ENCODE measurements at places on chromosomes 16 and 17.
A peak's percentile ranks its signal among the peaks of the same experiment; 100 is the strongest.

DNA sequence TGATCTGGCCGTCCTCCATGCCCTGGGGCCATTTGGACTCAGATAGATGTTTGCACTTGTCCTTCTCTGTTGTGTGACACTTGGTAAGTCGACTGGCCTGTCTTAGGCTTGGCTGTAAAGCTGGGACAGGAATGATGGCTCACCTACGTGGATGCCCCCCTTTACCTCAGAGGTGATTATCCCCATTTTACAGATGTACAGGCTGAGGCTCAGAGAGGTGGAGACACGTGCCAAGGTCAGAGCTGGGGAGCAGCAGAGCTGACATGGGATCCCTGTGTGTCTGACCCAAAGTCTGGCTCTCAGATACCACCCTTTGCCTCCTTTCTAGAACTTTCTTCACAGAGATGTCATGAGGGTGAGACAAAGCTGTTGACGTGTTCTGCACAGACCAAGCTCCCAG, 71.3 kb upstream of the CIBAR2 start:
- no peak for DNase-seq

- DNase-seq: no peak
These were observed 2.8 kb upstream of the PVALEF start for GRCh38 chr17:81162491-81162890.

- DNase-seq: no peak
These were observed 30.0 kb downstream of the SNN start for GRCh38 chr16:11698271-11698689.

- peak; percentile 65 for DNase-seq
These were observed 62.1 kb downstream of the RMI2 start for GRCh38 chr16:11407047-11407982.

DNA sequence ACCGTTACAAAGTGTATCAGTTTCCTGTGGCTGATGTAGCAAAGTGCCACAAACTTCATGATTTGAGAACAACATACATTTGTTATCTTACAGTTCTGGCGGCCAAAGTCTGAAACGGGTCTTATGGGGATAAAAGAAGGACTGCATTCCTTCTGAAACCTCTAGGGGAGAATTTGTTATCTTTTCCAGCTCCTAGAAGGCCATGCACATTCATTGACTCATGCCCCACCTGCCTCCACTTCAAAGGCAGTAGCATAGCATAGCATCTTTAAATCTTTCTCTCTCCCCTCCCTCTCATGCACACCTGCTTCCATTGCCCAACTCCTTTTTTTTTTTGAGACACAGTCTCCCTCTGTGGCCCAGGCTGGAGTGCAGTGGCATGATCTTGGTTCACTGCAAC, 190.7 kb upstream of the DYNLRB2 start:
- DNase-seq: no peak

- no peak for DNase-seq
These were observed 221.0 kb downstream of the CCDC182 start for GRCh38 chr17:57523926-57524632.

DNA sequence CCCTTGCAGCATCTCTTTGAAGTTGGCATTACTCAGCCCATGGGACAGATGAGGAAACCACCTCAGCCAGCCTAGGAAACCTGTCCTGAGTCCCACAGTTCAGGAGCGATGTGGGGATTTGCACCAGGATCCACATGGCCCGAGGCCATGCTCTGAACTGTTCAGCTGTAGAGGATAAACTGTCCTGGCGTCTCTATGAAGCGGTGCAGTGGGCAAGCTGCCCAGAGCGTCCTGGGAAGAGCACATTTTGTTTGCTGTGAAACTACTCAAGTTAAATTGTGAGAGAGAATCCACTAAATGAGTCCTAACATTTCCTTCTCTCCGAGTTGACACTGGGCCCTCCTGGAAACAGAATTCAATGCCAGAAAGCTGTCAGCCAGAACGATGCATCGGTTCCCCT, 276.6 kb upstream of the TNRC6C start:
- no peak for DNase-seq

DNA sequence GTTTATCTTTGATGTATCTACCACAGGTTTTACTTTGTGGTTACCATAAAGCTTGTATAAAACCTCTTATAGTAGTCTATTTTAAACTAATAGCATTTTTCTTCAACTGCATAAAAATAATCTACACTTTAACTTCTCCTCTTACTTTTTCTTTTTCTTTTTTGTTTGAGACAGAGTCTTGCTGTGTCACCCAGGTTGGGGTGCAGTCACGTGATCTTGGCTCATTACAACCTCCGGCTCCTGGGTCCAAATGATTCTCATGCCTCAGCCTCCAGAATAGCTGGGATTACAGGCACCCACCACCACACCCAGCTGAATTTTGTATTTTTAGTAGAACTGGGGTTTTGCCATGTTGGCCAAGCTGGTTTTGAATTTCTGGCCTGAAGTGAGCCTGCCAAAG, 53.4 kb upstream of the ZKSCAN2 start:
- no peak for DNase-seq

DNA sequence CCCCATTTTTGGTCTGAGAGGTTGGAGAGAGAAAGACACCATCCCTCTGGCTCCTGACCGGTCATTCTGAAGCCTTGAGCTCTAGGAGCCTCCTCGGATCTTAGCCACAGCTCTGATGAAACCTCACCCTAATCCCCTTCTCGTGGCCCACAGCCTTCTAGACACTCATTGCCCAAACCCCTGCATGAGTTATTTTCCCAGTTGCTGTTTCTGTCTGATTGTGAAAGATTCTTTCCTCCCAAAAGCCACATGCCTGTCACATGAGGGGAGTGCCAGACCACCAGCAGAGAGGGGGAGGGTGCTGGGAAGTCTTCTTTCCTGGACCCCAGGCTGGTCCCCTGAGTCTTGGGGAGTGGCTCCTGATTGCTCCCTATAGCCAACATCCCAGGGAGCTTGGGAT, 17.6 kb upstream of the ABR start:
- no peak for DNase-seq
